ENCODE measurements at places on chromosomes 11 and 22. TPM values are rescaled to one million over a fixed set of nuclear protein-coding genes. Genes with fewer than 3 reads are reported as not detected.

Gene RIMBP3C
- total RNA-seq: 0.59 TPM

Gene UPK3A
- not detected for total RNA-seq

Gene LMO1
- not detected for total RNA-seq

Gene KCTD17
- total RNA-seq: 33.2 TPM

Gene BCL2L13
- total RNA-seq: 28.6 TPM

Gene RELT
- 34.9 TPM for total RNA-seq

Gene FAM168A
- 25.9 TPM for total RNA-seq

Gene DMC1
- 13.0 TPM for total RNA-seq

Gene UQCC3
- total RNA-seq: 8.7 TPM

Gene MRPL16
- total RNA-seq: 81.8 TPM

Gene CCDC87
- total RNA-seq: 0.07 TPM

Data from T-helper 2 cell treated with Interferon-gamma antibody and Interleukin-4, amounts not matched to agents 100 ng/mL and 5 ng/mL, for 36 hours (primary cell).